ENCODE measurements at places on chromosomes 7 and 10.

GRCh38 chr10:62268027-62268398 is 631 bp downstream of the RTKN2 start:
- DNase-seq = peak; percentile 42

- no peak for DNase-seq
Measured at GRCh38 chr7:131254211-131254610, 73.5 kb upstream of the MKLN1 start.

GRCh38 chr7:12921751-12922345 is 234.4 kb downstream of the ARL4A start:
- no peak for DNase-seq

GRCh38 chr7:8362723-8363369 is 70.6 kb upstream of the NXPH1 start:
- no peak for DNase-seq

DNA sequence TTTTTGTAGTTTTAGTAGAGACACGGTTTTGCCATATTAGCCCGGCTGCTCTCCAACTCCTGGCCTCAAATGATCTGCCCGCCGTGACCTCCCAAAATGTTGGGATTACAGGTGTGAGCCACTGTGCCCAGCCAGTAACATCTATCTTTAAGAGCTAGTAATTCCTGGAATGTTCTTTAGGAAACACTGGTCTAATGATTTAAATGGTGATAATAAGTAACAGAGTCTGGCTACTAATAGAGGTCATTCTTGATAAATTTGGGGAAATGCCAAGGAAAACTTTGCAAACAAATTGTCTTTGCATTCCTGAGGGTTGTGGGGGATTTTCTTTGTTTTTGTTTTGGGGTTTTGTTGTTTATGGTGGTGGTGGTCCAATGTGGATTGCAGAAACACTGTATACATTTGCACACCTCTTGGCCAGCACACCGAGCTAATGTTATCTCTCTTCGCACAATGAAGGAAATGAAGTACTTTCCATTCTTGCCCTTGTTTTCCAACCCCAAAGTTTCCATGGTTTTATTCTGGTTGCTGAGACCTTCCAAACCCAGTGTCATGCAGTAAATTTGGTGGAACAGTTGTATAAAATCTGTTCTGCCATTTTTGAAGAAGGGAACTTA is 51.3 kb upstream of the WIPF3 start:
- DNase-seq = no peak
